ENCODE measurements at places on chromosomes 16 and 17. TPM values are rescaled to one million over a fixed set of nuclear protein-coding genes. Genes with fewer than 3 reads are reported as not detected.

ADORA2B gene
- 4.0 TPM for total RNA-seq

BEAN1 gene
- 1.1 TPM for total RNA-seq

HBA2 gene
- not detected for total RNA-seq

DNA sequence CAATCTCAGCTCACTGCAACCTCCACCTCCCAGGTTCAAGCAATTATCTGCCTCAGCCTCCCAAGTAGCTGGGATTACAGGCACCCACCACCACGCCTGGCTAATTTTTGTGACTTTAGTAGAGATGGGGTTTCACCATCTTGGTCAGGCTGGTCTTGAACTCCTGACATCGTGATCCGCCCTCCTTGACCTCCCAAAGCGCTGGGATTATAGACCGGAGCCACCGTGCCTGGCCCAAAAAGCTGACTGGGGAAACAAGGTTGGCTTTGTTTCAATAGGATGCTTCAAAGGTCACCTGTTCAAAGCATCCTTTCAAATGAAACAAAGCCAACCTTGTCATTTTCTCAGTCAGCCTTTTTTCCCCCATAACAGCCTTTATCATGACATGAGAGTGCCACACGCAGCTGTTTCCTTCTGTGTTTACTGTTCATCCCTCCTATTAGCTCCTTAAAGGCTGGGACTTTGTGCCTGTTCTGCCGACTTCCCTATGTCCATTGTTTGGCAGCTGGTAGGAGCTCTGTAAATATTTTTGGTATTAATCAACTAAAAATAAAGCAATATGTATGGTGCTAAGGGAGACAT, 51.1 kb downstream of the ADAMTS18 start:
- peaks cover 5% of the 10 kb centered on the region for H3K27me3 ChIP-seq
- no peak overlapping the region for H3K27ac ChIP-seq
- no peak for DNase-seq
- H3K36me3 ChIP-seq, result peaks cover 3% of the 10 kb centered on the region
- H3K4me1 ChIP-seq, result peaks cover 19% of the 10 kb centered on the region
- no peak overlapping the region for H3K4me3 ChIP-seq

CRHR1 gene
- total RNA-seq, result 0.17 TPM

GRCh38 chr17:9414471-9414870, 161.1 kb downstream of the STX8 start:
- DNase-seq, result no peak
- H3K36me3 ChIP-seq, result peaks cover 19% of the 10 kb centered on the region
- no peaks in the 10 kb centered on the region for H3K27me3 ChIP-seq
- H3K4me3 ChIP-seq, result no peak overlapping the region
- H3K4me1 ChIP-seq, result peaks cover 16% of the 10 kb centered on the region

Data from type B pancreatic cell (in vitro differentiated cells).